ENCODE measurements at places on chromosomes 7 and 10.

- no peak for DNase-seq
These were observed 529.1 kb downstream of the TCERG1L start for GRCh38 chr10:130782467-130782866.

DNA sequence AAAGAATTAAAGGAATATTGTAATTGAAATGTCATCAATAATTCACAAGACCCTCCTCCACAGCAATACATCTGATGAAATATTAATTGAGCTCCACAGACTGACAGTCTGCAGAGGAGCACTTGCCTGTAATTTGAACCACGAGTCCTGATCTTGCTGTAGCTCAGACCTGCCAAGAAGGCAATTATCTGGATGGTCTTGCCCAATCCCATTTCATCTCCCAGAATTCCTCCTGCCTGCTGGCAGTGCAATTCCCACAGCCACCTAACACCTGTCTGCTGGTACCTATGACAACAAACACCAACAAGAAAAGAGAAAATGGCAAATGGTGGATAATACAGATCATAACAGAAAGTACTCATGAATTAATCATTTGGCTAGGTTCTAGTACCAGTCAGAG is 38.5 kb downstream of the ERCC6 start:
- peak; percentile 4 for DNase-seq

DNA sequence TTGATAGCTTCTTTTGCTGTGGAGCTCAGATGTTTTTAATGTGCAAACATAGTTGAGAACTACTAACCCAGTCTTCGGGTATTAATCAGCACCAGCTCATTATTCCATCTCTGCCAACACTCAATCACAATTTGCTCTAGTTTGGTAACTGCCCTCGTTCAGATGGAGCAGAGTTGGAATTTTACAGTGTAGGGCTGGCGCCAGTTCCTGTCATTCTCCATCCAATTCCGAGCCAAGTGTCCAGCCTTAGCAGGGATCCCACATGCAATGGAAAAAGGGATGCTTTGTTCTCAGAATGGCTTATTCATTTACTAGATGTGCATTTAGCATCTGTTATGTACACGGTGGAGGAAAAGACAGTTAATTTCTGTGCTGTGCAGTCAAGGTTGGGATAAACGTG is 504.5 kb upstream of the GALNT17 start:
- DNase-seq, result no peak

DNA sequence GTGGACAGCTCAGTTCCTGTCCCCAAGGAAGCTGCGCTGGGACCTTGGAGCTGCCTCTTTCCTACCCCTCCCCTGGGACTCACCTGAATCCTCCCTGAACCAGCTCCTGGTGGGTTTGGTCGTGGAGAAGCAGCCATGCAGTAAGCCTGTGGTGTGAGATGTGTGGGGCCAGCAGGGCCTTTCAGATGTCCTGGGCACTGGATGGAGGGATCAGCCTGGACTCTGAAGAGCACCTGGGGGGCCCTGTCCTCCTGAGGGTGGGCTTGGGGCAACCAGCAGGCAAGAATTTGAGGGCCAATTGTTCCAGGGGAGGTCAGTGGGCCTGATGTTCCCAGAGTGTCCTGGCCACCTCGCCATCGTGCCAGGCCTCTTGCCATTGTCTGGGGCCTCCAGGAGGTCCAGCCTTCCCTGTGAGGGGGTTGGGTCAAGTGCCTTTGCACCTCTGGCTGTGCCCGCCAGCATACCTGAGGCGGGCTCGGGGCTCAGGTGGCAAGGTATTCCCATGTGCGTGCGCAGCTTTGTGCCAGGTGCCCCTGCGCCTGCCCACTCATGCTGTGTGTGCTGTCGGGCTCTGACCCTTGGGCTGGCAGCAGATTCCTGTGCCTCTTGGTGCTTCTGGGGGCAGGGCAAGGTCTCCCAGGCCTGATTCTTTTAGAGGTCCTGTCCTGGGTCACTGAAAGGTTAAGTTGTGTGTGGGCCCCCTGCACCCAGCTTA is 7.3 kb downstream of the TRIM8 start:
- DNase-seq, result no peak

GRCh38 chr7:134736381-134736780 is 43.1 kb upstream of the CALD1 start:
- DNase-seq, result no peak

DNA sequence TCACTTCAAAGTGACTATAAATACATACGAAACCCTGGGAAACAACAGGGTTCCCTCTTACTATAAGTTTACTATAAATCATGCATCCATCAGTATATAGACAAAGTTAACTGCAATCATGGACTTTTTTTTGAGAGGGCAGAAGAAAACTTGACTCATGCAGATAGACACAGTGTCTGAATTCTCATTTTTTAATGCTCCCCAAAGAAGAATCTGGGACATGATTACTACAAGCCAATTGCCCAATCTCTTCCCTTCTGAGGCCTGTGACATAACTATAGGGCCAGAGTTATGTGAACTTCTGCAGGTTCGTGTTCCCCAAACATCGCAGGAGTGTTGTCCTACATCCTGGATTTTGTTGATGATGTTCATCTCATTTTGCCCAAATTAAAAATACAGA is 376.5 kb downstream of the KCNMA1 start:
- no peak for DNase-seq

GRCh38 chr10:125340903-125341302 is 180.5 kb upstream of the CTBP2 start:
- DNase-seq, result no peak

GRCh38 chr10:36533861-36534260 is 591.5 kb upstream of the ANKRD30A start:
- DNase-seq, result no peak

DNA sequence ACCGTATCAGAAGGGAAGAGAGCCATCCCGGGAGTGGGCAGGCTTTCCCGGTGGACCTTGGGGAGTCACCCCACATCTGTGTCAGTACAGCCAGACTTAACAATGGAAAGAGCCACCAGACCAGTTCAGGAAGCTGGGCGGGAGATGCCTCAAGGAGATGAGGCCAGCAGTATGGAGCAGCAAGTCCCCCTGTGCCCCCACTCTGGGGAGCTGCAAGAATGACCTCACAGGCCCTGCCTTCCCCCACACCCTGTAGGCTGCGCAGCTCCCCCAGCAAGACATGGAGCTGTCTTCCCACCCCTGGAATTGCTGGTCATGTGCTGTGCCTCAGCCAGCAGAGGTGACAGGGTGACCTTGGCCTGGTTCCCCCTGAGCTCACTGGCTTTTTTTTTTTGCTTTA is 76.8 kb upstream of the INSIG1 start:
- DNase-seq, result no peak

- DNase-seq, result no peak
These were observed 88.9 kb upstream of the MKX start for GRCh38 chr10:27834476-27834875.
